ENCODE measurements at places on chromosomes 4 and X.

- no peaks in the 10 kb centered on the region for H3K36me3 ChIP-seq
- H3K27me3 ChIP-seq: no peaks in the 10 kb centered on the region
- H3K4me1 ChIP-seq: no peaks in the 10 kb centered on the region
- no peak for DNase-seq
- no peak overlapping the region for H3K27ac ChIP-seq
- H3K4me3 ChIP-seq: no peak overlapping the region
Measured at GRCh38 chr4:125420526-125420925, 105.8 kb downstream of the FAT4 start.

GRCh38 chr4:138734746-138735145 is 280.8 kb upstream of the NOCT start:
- no peaks in the 10 kb centered on the region for H3K4me1 ChIP-seq
- no peak overlapping the region for H3K27ac ChIP-seq
- no peaks in the 10 kb centered on the region for H3K27me3 ChIP-seq
- DNase-seq: no peak

DNA sequence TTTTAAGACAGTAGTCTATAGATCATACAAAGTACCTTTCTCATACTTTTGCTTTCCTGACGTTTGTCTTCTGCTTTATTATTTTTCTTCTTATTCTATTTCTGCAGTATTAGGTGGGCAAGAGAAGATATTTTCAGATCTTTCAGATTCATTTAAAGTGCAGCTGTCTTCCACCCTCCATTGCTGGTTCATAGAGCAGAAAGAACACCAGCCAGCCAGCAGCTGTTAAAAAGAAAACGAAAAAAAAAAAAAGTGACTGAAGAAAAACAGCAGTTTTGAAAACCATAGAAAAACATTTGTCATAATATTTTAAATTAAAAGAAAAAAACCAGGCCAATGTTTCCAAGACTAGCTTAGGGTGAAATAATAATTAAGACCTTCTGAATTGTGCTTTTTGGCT is 42.9 kb downstream of the SMAD1 start:
- DNase-seq: no peak
- no peak overlapping the region for H3K4me3 ChIP-seq
- no peak overlapping the region for H3K27ac ChIP-seq
- H3K27me3 ChIP-seq: peaks cover 7% of the 10 kb centered on the region
- no peaks in the 10 kb centered on the region for H3K4me1 ChIP-seq

DNA sequence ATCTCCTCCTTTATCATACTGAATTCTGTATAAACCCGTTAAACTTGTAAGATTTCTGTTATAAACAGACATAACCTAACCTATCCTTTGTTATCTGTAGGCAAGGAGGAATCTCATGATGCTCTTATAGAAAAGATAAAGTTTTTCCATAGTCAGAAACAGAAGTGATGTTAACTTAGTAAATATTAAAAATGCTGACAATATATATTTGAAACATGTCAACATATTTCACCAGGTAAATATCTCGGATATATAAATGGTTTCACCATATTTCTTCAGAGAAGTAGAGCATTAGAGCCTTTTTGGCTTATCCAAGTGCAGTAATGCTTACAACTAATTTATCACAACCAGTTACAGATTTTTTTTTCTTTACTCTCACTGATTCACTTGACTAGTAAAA is 625.9 kb downstream of the PDHA2 start:
- no peak overlapping the region for H3K4me3 ChIP-seq
- DNase-seq: no peak
- H3K4me1 ChIP-seq: no peaks in the 10 kb centered on the region
- H3K36me3 ChIP-seq: no peaks in the 10 kb centered on the region
- H3K27me3 ChIP-seq: no peaks in the 10 kb centered on the region

DNA sequence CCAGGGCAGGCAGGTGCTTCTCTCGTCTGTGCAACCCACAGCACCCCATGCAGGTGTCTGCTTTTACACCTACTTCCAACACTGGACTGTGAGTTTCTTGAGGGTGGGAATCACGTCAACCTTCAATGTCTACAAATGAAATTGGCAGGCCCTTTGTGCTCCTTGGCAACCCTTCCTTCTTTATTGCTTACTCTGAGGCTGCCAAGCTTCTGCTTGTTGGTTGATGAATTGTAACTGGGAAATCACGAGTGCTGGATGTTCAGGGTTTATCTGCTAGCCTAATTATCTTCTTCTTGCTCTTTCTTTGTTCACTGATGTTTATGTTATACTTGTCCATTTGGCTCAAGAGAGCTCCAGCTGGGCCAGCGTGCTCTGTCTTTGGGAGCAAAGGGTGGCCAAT is 2.5 kb upstream of the DGAT2L6 start:
- H3K36me3 ChIP-seq: no peaks in the 10 kb centered on the region
- DNase-seq: no peak
- peaks cover 6% of the 10 kb centered on the region for H3K27me3 ChIP-seq
- H3K27ac ChIP-seq: no peak overlapping the region

DNA sequence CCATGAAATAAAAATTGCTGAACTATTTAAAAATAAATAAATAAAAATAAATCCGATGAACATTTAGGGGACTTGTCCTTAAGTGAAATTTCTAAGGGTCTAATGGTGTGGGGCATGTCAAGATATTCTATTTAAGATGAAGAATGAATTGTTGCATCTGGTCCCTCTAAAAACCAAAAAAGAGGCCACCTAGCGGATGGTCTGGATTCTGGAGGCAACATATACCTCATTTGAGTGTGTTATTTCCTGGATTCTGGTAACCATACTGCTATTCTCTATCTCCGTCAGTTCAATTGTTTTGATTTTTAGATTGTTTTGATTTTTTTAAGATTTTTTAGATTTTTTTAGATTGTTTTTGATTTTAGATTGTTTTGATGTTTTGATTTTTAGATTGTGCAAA is 28.3 kb downstream of the AGTR2 start:
- no peak for DNase-seq
- no peaks in the 10 kb centered on the region for H3K36me3 ChIP-seq
- H3K27ac ChIP-seq: no peak overlapping the region
- no peaks in the 10 kb centered on the region for H3K27me3 ChIP-seq

All from activated T-helper 1 cell treated with anti-CD3 and anti-CD28 coated beads, Interleukin-12 subunit alpha, Interleukin-12 subunit beta, Interleukin-2, Interleukin-4 antibody, amounts not matched to agents 30 ng/mL and 10 ng/mL and 1 ng/mL, durations not matched to agents 14 hours and 24 hours and 36 hours (primary cell).